ENCODE measurements at places on chromosomes 12 and 14.

GRCh38 chr12:104136577-104136976, 1.4 kb downstream of the NFYB start:
- no peak for DNase-seq

- DNase-seq: no peak
These were observed 16.0 kb upstream of the CCT2 start for GRCh38 chr12:69569236-69569635.

GRCh38 chr14:105930572-105930971, 404.2 kb downstream of the TMEM121 start:
- DNase-seq: no peak

- DNase-seq: no peak
These were observed 12.5 kb downstream of the NOC4L start for GRCh38 chr12:132156573-132157325.

GRCh38 chr12:51865757-51866270, 17.3 kb upstream of the FIGNL2 start:
- no peak for DNase-seq

DNA sequence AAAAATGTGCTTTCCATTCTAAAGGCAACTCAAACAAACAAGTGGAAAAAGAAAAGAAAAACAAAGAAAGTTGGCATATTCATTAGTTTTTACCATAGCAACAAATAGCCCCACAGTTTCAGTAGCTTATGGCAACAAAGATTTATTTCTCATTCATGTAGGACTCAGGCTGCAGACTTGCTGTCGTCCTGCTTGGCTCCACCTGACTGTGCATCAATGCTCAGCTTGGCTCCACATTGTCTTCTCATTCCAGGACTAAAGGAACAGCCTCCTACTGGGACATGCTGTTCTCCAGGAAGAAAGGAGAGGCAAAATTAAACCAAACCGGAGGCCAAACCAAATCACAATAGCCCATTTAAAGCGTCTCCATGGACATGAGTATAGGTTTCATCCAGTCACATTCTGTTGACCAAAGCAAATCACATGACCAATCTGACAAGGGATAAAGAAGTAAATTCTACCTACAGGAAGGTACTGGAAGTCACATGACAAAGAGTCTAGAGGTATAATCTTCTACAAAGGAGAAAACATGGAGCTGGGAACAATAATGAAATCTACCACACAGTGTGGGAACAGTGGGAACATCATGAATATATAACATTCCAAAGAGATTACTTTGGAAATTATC, 222.5 kb downstream of the PIK3C2G start:
- DNase-seq: no peak

DNA sequence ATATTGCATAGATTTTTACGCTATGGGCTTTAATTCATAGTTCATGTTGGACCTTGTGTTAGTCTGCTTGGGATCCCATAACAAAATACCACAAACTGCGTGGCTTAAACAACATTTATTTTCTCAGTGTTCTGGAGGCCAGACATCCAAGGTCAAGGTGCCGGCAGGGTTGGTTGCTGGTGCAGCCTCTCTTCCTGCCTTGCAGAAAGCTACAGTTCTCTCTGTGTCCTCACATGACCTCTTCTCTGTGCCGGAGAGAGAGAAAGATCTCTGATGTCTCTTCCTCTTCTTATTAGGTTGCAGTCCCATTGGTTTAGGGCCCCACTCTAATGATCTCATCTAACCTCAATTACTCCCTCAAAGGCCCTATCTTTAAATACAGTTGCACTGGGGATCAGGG, 170.5 kb downstream of the IPO8 start:
- DNase-seq: no peak

GRCh38 chr14:43735932-43736331, 771.2 kb downstream of the FSCB start:
- DNase-seq: no peak

GRCh38 chr14:57846596-57846995, 19.3 kb downstream of the SLC35F4 start:
- no peak for DNase-seq

DNA sequence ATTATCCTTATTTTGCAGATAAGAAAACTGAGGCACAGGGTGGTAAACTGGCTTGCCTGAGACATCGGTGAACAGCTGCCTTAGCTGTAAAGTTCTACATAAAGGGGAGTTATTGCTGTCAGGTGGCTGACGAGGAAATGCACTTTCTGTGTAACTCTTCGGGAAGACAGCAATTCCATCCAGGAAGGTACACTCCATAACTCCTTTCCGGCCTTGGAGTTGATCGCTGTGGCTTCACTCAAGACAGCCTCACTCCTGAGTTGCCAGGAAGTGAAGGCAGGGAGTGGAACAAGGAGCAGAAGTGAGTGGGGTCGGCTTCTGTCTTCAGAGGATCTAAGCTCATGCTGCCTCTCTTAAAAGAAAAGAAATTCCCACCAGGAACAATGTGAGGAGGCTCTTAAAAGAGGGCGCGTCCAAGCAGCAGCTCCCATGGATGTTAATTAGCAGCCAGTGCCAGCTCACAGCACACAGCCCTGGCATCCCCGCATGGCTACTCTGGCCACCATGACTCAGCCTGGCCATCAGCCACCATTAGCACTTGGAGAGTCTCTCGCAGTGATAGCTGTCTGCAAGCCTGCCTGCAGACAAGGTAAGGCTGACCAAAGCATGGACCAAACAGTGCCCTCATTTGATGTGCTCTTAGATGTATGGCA, 60.3 kb downstream of the NUAK1 start:
- DNase-seq: peak; percentile 82

DNA sequence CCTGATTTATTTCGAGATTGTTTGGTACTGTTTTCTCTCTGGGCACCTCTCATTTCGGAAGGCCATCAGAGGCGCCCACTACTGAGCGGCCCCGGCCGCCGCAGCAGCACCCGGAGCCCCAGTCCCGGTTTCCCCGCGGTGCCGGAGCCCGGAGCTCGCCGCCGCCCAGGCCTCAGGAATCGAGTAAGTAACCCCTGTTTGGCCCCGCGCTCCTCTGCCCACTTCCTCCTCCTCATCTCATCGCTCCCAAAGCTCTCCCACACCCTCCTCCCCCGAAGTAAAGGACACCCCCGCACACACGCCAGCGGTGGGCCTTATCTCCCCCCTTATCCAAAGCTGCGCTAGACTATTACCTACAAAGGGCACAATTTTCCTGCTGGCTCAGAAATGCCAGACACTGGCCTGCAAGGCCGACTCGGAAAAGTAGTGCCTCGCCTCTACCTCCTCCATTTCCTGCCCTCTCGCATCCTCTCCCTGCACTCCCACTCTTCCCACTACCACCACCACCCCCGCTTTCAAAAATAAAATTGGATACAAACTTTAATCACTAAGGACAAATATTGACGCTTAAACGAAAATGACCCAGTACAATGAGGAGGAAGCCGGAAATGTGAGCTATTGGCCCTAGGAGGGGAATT, 637 bp upstream of the FOXG1 start:
- no peak for DNase-seq

GRCh38 chr14:92534932-92535643, 21.5 kb downstream of the RIN3 start:
- no peak for DNase-seq

- no peak for DNase-seq
These were observed 129.4 kb upstream of the NPAS3 start for GRCh38 chr14:32809255-32809654.

GRCh38 chr14:100820957-100821356, 5.0 kb upstream of the MEG3 start:
- DNase-seq: no peak

- DNase-seq: no peak
These were observed 10.6 kb downstream of the SSPN start for GRCh38 chr12:26205941-26206340.

DNA sequence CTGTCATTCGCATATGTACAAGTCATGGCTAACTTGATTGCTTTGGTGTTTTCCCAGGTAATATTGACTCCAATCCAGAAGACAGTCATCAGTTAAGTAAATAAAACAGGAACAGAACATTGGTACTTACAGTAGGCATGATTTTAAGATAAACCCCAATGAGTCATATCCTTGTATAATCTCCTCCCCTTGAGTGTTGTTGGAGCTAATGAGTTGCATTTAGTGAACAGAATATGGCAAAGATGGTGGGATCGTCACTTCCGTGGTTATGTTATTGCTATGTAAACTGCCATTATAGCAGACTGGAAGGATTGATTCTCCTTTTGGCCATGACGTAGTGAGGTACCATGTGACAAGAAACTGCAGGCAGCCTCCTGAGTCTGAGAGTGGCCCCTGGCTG, 102.2 kb downstream of the TMX1 start:
- DNase-seq: no peak

All from left ventricle myocardium superior (tissue), 1 donor.